Stimulated activated CD8-positive, alpha-beta memory T cell treated with anti-CD3 and anti-CD28 coated beads, Interleukin-7, amount 100 ng/mL, for 1 hour (primary cell): ENCODE measurements at places on chromosomes 16 and 17.

- no peak for DNase-seq
These were observed 5.4 kb upstream of the AANAT start for GRCh38 chr17:76461765-76462555.

DNA sequence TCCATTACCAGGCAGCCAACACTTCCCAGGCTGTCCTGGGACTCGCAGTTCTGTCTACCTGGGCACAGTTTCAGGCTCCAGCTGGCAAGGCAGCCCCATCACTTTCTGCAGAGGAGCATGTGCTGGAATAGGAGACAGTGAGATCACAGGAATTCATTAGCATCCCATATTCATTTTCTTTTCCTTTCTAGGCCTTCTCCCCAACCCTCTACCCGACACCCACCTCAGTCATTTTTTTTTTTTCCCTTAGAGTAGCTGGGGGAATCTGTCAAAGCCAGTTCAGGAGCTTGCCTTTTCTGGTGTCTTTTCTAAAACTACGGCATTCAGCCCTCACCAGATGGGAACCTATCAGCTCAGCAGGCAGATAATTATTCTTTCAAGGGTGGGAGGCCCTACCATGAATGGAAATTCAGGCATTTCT is 42.4 kb upstream of the FBXO47 start:
- no peak for DNase-seq

- no peak for DNase-seq
These were observed 1.8 kb downstream of the MGRN1 start for GRCh38 chr16:4626396-4626795.

DNA sequence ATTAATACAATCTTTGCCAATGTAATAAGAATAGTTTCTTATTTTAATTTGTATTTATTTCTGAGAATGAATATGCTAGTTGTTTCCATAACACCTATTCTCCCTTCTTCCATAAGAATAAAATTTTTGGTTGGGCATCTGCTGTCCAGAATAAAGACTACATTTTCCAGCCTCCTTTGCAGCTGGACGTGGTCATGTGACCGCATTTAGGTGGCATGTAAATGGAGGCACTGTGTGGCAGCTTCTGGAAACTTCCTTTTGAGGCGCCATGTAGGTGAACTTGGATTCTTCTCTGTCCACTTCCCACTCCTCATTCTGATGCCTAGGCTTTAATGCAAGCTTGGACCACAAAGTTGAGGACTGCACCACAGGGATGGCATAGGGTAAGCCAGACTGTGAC is 215.4 kb upstream of the AXIN2 start:
- DNase-seq: no peak

DNA sequence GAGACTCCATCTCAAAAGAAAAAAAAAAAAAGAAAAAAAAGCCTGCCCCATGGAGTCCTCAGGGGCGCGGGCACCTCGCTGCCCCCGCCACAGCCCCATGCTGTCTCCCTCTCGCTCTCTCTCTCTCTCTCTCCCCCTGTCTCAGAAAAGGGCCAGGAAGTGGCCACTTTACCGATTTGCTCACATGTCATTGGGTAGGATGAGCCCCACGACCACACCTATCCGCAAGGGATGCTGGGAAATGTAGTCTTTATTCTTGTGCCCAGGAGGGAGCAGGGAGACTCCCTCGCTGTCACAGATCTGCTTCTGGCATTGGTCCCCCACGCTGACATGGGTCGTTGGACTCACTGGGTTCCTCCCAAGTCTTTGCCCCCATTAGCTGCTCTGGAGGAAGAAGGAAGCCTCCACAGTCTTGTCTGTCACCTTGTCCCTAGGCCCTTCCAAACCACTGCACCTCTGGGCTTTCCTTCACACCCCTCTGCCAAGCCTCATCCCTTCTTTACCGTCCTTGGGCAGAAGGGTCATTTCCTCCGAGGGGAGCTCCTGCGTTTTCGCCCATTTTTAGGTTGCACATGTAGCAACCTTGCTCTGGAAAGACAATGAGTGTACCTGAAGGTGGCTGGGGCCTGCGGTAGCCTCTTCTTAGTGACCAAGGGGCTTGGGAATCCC is 6.9 kb upstream of the GJD3 start:
- no peak for DNase-seq

- no peak for DNase-seq
These were observed 5.2 kb downstream of the PERCC1 start for GRCh38 chr16:1435921-1436697.

GRCh38 chr16:543301-544164 is 16.0 kb downstream of the CAPN15 start:
- DNase-seq: no peak

DNA sequence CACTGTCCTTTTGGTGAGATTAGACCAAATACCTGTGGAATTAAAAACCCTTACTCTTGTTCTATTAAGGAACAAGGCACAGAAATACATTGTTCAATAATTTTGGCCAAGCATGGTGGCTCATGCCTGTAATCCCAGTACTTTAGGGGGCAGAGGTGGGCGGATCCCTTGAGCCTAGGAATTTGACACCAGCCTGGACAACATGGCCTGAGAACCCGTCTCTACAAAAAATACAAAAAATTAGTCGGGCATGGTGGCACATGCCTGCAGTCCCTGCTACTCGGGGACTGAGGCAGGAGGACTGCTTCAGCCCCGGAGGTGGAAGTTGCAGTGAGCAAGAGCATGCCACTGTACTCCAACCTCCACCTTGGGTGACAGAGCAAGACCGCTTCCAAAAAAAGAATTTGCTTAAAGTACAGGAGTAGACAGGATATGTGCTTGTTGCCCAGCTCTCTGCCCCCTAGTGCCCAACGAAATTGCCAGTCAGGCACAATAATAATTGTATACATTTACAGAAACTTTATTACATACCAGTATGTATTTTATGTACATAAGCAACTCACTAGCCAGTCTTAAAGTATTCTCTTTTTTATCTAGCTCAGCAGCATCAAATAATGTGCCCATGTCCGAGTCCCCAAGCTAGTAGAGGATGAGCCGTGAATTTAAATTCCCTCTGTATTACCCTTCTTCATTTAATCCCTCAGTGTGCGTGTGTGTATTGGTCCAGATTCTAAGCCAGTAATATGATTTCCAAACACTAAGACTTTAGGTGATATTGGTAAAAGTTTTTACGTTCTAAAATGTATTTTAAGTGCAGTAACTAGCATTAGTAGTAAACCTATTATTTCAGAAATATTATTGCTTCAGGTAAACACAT is 1.4 kb downstream of the THUMPD1 start:
- no peak for DNase-seq

DNA sequence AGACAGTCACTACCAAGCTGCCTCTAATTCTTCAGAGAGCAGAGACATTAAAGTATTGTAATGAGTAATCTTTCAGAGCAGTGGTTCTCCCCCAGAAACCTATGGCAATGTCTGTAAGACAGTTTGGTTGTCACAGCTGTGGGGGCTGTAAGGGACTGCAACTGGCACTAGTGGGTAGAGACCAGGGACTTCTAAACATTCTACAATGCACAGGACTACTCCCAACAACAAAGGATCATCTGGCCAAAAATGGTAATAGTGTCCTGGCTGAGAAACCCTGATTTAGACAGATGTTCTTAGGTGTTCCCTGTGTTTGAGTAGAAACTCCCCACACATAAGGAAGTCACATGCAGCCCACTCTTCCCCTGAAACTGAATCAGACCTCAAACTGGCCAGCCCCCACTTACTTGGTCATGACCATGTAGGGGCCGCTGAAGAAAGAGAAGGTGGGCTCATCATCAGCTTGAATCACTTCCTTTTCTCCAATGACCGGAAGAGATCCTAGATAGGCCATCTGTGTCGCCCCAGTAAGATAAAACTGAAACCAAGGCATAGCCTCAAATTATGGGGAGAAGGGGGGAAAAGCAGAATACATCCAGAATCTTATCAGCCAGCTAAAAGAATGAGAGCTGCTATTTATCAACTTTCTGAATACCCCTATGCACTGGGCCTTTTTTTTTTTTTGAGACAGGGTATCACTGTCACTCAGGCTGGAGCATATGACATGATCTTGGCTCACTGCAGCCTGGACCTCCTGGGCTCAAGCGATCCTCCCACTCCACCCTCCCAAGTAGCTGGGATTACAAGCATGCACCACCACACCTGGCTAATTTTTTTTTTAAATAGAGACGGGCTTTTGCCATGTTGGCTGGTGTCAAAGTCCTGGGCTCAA is 75.8 kb downstream of the TEX14 start:
- no peak for DNase-seq

- no peak for DNase-seq
These were observed 11.6 kb upstream of the METRNL start for GRCh38 chr17:83067718-83068261.

GRCh38 chr17:81242421-81243332 is 3.6 kb downstream of the NDUFAF8 start:
- no peak for DNase-seq

DNA sequence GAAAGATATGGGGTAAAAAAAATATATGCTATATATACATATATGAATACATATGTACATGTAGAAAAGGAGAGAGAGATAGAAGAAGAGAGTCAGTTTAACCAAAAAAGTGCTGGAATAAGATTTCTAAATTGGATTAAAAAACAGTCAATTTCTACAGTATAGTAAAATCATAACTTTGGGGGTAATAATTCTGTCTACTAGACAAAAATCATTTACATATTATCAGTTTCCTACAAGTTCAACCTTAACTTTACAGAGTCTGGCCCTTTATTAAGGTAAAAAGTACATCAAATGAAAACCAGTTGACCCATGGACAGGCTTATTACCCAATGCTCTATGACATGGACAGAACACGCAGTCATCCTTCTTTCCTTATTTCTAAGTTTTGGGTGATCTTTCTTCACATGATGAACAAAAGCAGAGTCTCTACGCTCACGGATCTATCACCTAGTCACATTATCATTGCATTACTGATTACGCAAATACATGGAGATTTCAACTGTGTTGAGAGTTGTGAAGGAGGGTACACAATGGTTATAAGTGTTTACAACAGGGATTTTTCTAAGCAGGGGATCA is 63.9 kb upstream of the SMIM36 start:
- no peak for DNase-seq

GRCh38 chr16:66880288-66881013 is at the start of gene PDP2:
PDP2 (plus strand) TSS chr16:66880515; CDS start chr16:66884285, 3,770 bp downstream.
- peak; percentile 76 for DNase-seq

GRCh38 chr16:2096853-2097595 is 38.7 kb downstream of the PKD1 start:
- no peak for DNase-seq

DNA sequence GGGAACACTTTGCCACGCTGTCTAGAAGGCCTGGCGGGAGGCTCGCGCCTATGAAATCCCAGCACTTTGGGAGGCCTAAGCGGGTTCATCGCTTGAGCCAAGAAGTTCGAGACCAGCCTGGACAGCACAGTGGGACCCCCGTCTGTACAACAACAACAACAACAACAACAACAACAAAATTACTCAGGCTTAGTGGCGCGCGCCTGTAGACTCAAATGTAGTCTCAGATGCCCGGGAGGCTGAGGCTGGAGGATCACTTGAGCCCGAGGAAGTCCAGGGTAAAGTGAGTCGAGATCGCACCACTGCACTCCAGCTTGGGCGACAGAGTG is 297 bp upstream of the SLFN13 start:
- no peak for DNase-seq

- no peak for DNase-seq
These were observed 77.9 kb downstream of the TOX3 start for GRCh38 chr16:52469091-52469490.

DNA sequence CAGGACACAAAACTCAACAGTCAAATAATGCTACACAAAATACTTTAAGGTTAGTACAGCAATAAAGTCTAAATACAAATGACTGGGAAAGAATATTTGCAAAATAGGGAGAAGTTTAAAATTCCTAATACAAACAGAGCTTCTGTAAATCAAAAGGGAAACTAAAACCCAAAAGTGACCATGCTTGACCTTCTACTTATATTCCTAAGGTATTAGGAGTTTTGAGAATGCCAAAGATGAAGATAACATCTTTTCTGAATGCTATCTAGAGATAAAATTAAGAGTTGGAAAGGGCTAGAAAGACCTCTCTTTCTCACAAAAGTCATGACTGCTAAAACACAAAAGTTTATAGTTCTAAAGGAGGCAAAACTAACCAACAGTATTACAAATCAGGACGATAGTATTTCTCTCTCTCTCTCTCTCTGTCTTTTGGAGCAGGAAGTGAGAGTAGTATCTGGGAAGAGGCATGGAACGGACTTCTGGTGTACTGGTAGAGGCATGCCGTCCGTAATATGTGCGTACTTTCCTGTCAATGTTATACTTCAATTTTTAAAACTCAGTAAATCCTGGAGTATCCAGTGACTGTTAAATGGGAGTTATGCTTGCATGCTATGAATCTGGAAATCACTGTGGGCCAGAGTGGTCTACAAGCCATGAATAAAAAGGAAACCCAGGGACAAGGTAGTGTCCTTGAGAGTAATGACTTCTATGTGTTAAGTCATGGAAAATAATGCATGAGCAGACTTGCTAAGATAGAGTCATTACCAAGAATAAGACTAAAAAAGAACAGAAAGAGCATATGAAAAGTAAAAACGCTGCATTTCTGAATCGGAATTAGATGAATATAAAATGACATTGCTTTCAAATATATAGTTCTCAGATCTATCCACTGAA is 49.7 kb upstream of the ANKFY1 start:
- DNase-seq: no peak

GRCh38 chr17:37079735-37080134 is 131.0 kb downstream of the AATF start:
- DNase-seq: no peak

GRCh38 chr16:29696881-29697331 is 17.9 kb downstream of the QPRT start:
- DNase-seq: no peak

- no peak for DNase-seq
These were observed 47.4 kb upstream of the SMURF2 start for GRCh38 chr17:64709481-64709880.

DNA sequence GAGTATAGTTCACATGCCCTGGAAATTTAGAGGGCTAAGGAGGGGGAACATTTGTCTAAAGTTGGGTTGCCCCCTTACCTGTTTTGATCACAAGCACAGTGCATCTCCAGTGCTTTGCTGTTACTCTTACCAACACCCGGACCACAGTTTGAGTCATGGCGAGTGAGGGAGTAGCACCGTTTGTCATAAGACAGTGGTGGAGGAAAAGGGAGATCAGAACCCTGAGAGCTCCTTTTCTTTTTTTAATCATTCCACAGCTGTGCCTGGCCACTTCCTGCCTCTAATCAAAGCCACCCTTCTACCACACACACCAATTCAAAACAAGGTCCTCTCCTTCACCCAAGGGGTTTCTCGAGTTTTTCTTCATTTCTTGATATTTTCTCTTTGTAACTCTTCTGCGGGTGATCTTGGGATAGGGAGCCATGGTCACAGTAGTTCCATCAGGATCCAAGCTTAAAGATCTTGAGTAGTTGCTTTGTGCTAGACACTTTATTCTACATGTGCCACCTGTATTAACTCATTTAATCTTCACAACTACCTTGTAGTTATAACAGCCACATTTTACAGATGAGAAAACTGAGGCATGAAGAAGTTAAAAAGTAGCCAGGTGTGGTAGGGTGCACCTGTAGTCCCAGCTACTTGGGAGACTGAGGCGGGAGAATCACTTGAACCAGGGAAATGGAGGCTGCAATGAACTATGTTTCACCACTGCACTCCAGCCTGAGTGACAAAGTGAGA is 5.0 kb upstream of the MYL4 start:
- DNase-seq: no peak
